Stimulated activated CD8-positive, alpha-beta memory T cell treated with anti-CD3 and anti-CD28 coated beads, Interleukin-4, amount 100 ng/mL, for 24 hours (primary cell): ENCODE measurements at places on chromosomes 3 and 15.

GRCh38 chr3:107633327-107634098 is 110.8 kb downstream of the BBX start:
- no peak for DNase-seq

- no peak for DNase-seq
These were observed 189.9 kb downstream of the LPP start for GRCh38 chr3:188343894-188344293.

DNA sequence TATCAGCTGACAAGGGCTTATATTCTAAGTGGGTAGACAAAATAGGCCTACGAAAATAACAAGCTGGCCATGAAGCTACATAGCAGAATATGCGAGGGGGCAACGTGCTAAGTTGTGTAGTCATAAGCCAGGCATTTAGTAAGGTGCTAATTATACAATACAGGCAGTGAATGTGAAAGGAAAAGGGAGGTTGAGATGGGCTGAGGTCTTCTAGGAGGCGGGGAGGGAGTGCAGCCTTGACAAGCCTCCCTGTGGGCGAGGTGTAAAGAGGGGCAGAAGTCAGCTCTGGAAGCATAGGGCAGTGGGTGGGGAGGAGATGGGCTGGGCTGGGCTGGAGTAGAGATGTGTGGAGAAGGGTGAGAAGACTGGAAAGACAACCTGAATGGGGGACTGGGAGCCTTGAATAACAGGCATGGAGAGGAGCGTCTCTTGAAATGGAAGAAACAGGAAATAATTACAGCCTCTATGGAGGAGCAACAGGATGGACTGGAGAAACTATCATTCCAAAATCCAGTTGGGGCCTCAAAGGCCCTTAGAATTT is 1.2 kb downstream of the TIGIT start:
- no peak for DNase-seq

- DNase-seq: no peak
These were observed 83.3 kb upstream of the C2CD4B start for GRCh38 chr15:62248277-62248984.

GRCh38 chr3:155350571-155350970 is 57.1 kb upstream of the STRIT1 start:
- DNase-seq: no peak

DNA sequence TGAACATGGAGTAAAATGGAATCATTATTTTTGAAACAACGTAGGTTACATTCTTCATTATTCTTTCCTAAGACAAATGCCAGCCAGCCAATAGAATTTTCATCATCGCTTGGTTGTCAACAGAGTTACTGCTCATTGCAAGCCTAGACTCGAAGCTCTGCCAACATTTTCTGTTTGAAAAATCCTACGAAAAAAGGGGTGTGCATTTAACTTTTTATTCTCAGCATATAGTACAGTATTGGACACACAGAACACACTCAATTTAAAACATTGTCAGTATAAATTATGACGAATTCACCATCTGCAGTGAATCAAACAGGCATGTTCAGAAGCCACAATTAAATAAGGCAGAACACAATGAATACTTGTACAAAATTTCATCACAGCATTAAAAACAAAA is 232.1 kb downstream of the NR1D2 start:
- DNase-seq: no peak

- DNase-seq: no peak
These were observed 788.7 kb upstream of the DPPA4 start for GRCh38 chr3:110126065-110126464.

DNA sequence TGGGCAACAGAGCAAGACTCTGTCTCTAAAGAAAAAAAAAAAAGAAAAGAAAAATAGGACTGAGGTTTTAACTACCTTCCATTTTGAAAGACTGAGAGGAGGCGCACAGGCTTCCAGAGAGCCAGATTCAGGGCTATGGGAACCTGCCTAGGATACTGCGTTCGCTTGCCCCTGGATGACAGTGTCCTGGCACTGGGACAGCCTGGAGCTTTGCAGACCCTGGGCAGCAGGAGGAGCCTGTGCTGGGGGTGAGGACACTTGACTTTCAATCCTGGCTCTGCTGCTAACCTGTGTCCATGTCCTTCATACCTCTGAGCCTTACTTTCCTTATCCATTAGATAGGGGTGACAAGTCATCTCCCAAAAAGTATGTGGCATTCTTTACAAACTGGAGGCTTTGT is 31.2 kb downstream of the CD276 start:
- no peak for DNase-seq
